Spleen (tissue), 13 donors: ENCODE measurements at places on chromosomes 5 and 9. TPM values are rescaled to one million over a fixed set of nuclear protein-coding genes. Genes with fewer than 3 reads are reported as not detected.

Gene PCDHA5
- total RNA-seq = not detected

GRCh38 chr5:77167695-77168121 lies 42.8 kb upstream of the PDE8B start:
- no peaks in the 10 kb centered on the region for H3K36me3 ChIP-seq
- H3K4me3 ChIP-seq = no peak overlapping the region
- H3K27me3 ChIP-seq = peaks cover 9% of the 10 kb centered on the region
- no peak for DNase-seq

Gene FBP2
- not detected for total RNA-seq

Gene RC3H2
- total RNA-seq = 78.5 TPM

DNA sequence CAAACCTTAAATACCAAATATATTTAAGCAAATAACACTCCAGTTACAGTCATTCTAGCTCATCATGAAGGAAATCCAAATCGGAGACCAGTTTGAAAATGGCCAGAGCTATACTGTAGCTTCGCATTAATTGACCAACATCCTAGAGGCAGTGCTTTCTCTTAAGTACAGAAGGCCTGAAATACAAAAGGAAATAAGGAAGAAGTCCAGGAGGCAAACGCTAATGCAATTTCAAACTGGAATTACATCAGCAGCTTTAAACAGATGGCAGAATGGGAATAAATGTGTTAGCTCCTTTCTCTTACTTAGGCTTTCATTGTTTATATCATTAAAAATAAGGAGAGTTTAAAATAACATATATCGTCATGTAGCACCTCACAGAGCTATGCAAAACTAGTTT lies 197.0 kb downstream of the SEC61B start:
- H3K27me3 ChIP-seq = no peaks in the 10 kb centered on the region
- no peak overlapping the region for H3K4me3 ChIP-seq
- no peaks in the 10 kb centered on the region for H3K36me3 ChIP-seq
- DNase-seq = no peak
- H3K27ac ChIP-seq = no peak overlapping the region

- H3K27ac ChIP-seq = no peak overlapping the region
- no peaks in the 10 kb centered on the region for H3K36me3 ChIP-seq
- no peak overlapping the region for H3K4me3 ChIP-seq
- H3K27me3 ChIP-seq = no peaks in the 10 kb centered on the region
- DNase-seq = no peak
- no peaks in the 10 kb centered on the region for H3K4me1 ChIP-seq
Measured at GRCh38 chr5:174829511-174829864, 105.1 kb downstream of the MSX2 start.

DNA sequence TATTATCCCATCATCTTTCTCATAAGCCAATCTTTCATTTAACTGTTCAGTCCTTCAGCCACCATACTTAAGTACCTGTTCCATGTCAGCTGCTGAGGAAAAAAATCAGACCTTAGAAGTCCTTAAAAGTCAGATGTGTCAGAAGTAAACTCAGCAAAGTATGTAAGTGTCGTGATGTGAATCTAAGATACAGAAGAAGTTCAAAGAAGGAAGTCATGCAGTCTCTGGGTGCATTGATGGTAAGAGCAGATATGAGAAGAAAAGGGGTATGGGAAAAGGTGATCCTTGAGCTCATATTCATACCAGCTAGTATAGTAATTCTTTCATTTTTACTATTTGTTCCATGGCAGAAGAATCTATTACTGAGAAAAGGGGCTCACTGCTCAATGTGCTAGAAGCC lies 259.4 kb upstream of the CD180 start:
- no peak overlapping the region for H3K27ac ChIP-seq
- no peaks in the 10 kb centered on the region for H3K27me3 ChIP-seq
- no peak for DNase-seq
- no peaks in the 10 kb centered on the region for H3K36me3 ChIP-seq
- no peak overlapping the region for H3K4me3 ChIP-seq

- H3K27me3 ChIP-seq = no peaks in the 10 kb centered on the region
- no peaks in the 10 kb centered on the region for H3K36me3 ChIP-seq
- H3K4me3 ChIP-seq = no peak overlapping the region
- no peak overlapping the region for H3K27ac ChIP-seq
- no peaks in the 10 kb centered on the region for H3K4me1 ChIP-seq
Measured at GRCh38 chr5:67262206-67262605, 65.6 kb upstream of the CD180 start.

Gene ATOSB
- 35.2 TPM for total RNA-seq

Gene BTNL9
- 86.3 TPM for total RNA-seq

Gene FGD3
- 97.6 TPM for total RNA-seq

GRCh38 chr5:16477541-16477940 lies 11.9 kb upstream of the ZNF622 start:
- no peaks in the 10 kb centered on the region for H3K36me3 ChIP-seq
- H3K4me3 ChIP-seq = no peak overlapping the region
- H3K27ac ChIP-seq = no peak overlapping the region
- H3K27me3 ChIP-seq = no peaks in the 10 kb centered on the region
- H3K4me1 ChIP-seq = no peaks in the 10 kb centered on the region

- H3K4me1 ChIP-seq = peaks cover 3% of the 10 kb centered on the region
- no peak overlapping the region for H3K27ac ChIP-seq
- H3K36me3 ChIP-seq = no peaks in the 10 kb centered on the region
- DNase-seq = peak; percentile 84
Measured at GRCh38 chr5:148482697-148483462, 99.1 kb downstream of the FBXO38 start.

Gene SLC36A2
- total RNA-seq = not detected

DNA sequence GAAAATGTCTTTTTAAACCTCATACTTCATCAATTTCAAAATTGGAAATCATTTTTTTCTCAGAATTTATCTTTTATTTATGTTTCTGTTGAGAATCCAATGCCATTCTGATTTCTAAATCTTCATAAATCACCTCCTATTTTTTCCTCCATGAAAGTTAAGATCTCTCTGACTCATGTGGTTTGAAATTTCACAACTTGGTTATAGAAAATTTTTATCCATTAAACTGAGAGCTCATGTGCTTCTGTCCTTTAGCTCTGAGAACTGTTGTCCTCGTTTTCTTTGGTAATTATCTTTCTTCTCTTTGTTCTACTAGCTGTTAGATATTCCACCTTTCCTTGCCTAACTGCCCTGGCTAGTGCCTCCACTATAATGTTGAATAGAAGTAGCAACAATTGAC lies 1.5 kb upstream of the RNF180 start:
- peaks cover 7% of the 10 kb centered on the region for H3K4me1 ChIP-seq
- no peak overlapping the region for H3K27ac ChIP-seq
- no peak for DNase-seq
- peaks cover 20% of the 10 kb centered on the region for H3K27me3 ChIP-seq
- no peaks in the 10 kb centered on the region for H3K36me3 ChIP-seq

GRCh38 chr9:37575001-37575400 lies 1.2 kb downstream of the FBXO10 start:
- H3K27me3 ChIP-seq = no peaks in the 10 kb centered on the region
- no peaks in the 10 kb centered on the region for H3K36me3 ChIP-seq
- peak overlapping the region; percentile 61 for H3K4me3 ChIP-seq
- no peak for DNase-seq
